ENCODE measurements at places on chromosomes 5 and 9.
A peak's percentile ranks its signal among the peaks of the same experiment; 100 is the strongest.

DNA sequence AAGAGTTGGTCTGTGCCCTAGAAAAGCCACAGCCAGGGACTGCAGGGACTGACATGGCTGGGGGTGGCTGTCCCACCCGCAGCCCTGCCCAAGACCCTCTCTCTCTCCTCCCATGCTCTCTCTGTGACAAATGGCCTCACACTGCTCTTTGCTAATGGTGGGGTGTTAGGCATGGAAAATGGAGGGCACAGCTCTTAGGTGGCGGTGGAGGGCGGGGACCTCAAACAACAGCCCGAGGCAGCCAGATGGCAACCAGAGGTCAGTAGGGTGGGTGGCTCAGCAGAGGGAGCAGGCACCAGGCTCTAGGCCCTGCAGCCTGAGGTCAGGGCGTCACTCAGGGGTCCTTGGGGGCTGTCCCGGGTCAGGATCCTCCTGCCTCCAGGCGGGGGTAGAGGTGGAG, 73.9 kb upstream of the DAB2IP start:
- DNase-seq = no peak

- DNase-seq = no peak
Measured at GRCh38 chr9:1535051-1535450, 480.1 kb upstream of the SMARCA2 start.

- no peak for DNase-seq
Measured at GRCh38 chr9:121281614-121282276, 13.8 kb downstream of the GSN start.

GRCh38 chr5:78005021-78005785, 229.1 kb upstream of the TBCA start:
- no peak for DNase-seq

- no peak for DNase-seq
Measured at GRCh38 chr5:125298258-125298657, 551.8 kb upstream of the ZNF608 start.

DNA sequence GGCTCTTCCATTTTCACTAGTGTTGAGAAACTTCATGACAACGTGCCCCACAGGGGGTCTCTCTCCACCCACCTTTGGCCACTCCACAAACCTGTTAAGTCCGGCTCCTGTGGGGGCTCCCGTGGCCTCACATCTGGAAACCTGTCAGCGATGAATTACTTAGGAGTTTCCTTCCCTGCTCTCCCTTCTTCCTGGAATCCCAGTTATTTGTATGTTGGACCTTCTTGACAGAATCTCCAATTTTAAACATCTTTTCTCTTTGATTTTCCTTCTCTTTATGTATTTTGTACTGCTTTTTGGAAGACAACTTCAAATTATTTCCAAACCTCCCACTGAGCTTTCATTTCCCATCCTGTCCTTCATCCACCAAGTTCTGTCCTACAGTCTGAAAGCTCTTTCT, 55.1 kb upstream of the NRARP start:
- DNase-seq = no peak

GRCh38 chr9:120191141-120191540, 388.8 kb downstream of the CDK5RAP2 start:
- DNase-seq = no peak

DNA sequence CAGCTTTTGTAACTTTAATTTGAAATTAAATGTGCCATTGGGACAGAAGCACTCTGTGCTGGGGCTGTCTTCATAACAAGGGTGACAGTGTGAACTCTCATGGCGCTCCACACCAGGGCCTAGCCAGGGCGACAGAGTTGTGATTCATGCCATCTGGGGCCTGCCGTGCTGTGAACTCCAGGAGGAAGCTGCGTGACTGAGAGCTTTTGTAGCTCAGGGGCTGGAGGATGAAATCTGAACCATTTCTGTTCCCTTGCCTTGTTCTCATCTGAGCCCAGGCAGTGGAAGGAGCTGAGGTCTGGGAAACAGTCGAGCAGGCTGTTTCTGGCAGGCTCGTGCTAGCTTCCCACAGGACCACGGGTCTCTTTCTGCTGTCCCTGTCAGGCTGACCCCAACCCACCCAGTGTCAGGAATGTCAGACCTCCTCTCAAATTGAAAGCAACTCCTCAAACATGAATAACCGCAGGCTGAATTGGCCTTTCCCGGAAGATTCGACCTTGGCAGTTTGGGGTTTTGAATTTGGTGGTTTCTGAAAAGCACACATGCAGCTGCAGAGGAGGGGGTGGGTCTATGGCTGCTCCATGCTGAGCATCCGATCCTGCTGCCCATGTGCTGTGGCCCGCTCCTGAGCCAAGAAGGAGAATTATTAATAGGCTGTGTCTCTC, 69.2 kb upstream of the RPS23 start:
- no peak for DNase-seq

GRCh38 chr5:81209869-81210493, 23.1 kb upstream of the CKMT2 start:
- no peak for DNase-seq

DNA sequence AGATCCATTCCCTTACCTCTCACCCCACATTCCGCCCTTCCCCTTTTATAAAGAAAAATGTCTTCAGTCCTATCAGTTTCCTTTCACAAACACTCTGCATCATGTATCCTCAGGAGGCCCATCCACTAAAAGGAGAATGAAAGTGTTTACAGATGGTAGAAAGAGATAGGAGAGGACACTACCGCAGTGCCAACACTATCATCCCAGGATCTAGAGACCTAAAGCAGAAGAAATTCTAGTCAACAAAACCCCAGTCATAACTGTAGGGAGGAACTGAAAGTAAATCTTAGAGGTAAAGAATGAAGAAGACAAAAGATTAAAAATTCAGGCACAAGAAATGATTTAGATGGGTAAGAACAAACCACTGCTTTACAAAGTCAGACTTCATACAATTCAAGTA, 114.1 kb downstream of the MLLT3 start:
- peak; percentile 29 for DNase-seq

DNA sequence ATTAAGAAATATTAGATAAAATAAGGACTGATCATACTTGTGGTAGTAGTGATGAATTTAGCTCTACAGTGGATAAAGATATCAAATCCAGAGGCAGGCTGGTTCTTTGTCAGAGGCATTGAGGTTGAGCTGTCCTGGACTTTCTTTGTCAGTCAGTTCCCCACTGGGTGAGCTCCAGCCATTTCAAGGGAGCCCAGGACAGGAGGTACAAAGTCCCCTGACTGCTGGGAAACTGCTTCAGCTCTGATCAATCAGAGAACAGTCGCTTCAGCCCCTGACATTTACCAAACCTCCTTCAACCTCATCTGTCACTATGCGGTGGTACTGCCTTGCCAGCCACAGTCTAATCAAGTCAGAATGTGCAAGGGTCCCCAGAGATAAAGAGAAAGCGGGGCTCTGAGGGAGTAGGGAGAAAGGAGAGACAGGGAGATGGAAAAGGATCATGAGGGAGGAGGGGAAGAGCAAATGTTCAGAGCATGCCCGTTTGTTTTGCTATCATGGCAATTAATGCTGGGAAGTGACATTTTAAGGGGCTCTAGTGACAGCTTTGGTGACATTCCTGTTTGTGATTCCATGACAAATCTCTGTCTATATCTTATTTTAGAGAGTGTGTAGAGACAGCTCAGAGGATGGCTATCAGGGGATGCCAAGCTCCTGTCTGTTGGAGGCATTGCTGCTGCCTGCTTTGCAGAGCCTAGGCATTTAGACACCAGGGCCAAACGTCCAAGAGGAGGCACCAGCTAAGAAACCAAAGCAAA, 223.2 kb downstream of the ASTN2 start:
- no peak for DNase-seq

DNA sequence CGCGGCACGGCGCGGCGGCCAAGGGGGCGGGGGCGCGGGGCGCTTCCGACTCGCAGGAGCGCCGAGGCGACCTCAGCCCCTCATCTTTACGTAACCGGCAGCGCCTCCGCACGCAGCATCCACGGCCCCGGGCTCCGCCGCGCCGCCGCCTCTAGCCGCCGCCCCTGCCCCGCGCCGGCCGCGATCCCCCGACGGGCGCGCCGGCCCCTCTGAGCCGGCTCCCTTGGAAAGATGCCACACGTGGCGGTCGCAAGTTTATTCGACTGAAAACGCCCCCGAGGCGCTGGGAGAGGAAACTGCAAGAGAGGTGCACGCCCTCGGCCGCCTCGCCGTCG, 1.0 kb downstream of the KLF9 start:
- DNase-seq = no peak

- DNase-seq = no peak
Measured at GRCh38 chr9:104903609-104904008, 24.3 kb downstream of the ABCA1 start.
